PC-3 (cell line): ENCODE measurements at places on chromosomes 1 and 21. TPM values are rescaled to one million over a fixed set of nuclear protein-coding genes. Genes with fewer than 3 reads are reported as not detected.

- DNase-seq: no peak
Observed at GRCh38 chr1:33088119-33088906, 7.4 kb downstream of the AZIN2 start.

DNA sequence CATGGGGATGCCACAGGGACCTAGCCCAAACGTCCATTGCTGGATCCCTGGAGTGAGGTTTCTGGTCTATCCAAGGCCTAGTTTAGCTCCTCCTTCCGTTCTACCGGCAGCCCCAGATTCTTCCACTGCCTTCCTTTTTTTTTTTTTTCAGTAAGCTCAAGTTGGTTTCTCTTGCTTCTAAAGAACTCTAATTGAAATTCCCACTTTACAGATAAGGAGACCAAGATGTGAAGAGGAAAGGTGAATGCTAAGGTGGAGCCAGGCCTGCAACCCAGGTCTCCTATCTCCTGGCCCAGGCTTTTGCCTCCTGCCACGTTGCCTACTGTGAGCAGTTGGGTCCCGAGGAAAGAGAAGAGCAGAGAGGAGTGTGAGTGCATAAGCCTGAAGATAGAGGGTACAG is 31.5 kb upstream of the CLIC4 start:
- no peak for DNase-seq

GRCh38 chr1:101081496-101082488 is 56.2 kb upstream of the DPH5 start:
- DNase-seq: no peak

GRCh38 chr1:171142416-171143385 is 42.4 kb upstream of the FMO2 start:
- DNase-seq: no peak

DNA sequence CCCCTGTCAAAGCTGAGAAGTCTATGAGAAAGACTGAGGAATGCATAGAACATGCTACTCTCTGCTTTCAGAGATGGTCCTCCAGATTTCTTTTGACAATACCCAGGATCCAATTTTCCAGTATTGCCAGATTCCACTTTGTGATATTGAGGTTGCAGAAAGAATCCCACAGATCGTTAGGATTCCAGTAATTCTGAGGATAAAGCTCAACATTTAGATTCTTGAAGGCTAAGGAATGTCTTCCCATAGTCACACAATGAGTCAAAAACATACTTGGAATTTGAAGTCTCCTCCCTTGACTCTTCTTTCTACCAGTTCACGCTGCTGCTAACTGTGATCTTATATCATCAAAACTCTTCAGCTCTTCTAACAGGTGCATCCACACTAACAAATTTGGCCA is 57.1 kb downstream of the TNFSF18 start:
- DNase-seq: no peak

DNA sequence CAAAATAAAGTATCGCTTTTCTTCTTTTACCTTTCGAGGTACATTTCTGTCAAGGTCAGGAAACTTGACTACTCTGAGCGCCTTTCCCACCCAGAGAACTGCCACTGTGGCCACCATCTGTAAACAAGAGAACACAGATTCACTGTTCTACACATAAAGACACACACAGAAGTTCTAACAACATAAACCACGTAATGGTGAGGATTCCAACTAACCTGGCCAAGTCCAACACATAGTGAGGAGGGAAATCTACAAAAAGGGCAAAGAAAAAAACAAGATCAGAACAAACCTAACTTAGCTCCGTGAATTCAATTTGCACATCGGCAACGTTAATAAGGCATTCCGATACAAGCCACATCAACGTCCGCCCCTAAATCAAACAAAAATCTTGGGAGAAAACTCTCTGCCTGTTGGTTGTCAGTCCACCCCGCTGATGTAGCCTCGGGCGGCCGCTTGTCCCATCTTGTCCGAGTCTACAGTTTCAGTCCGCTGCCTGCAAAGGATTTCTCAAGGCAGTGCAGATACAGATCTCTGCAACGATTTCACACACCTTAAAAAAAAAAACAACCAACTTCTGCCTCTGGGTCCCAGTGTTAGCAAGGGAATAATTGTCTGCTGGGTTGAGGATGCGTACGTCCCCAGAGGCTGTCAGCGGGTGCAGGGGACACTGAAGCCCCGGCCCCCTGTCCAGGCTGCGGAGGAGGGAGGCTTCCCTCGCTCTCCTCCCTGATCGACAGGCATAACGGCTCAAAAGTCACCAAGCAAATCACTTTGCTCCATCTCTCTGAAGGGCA is 1.0 kb downstream of the SLC35D1 start:
- peak; percentile 56 for DNase-seq

DNA sequence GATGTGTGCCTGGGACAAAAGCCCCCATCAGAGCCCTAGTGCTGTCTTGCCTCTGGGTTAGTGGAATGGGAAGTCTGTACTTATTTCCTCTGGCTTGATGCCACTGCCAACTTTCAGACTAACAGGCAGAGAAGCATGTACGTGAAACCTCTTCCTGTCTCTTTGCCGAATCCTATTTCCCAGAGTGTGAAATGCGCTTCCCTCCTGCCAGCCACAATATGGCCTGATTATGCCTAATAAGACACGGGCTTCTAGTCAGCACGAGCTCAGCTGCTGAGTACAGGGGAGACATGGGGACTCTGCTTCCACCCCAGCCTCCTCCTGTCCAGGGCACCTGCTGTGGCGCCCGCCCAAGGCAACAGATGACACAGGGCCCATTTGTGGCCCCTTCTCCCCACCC is 111.4 kb downstream of the KCND3 start:
- no peak for DNase-seq

- DNase-seq: no peak
Observed at GRCh38 chr21:28775071-28775470, 217.6 kb downstream of the LTN1 start.

DNA sequence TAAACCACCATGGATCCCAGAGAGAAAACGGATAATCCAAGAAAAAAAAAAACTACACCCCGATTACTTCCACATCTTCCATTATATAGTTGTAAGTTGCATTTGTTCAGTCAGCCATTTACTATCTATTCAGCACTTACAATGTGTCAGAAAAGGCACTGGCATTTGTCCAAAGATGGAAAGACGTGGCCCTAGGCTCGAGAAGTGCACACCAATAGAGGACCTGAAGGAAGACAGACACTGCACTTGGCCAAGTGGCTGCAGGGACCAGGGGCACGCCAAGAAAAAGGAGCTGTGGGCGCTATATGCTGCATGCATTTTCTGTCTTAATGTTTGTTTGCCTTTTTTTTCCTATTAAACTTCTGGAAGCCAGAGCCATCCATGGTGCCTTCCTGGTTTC is 45.2 kb upstream of the LYST start:
- DNase-seq: no peak

DNA sequence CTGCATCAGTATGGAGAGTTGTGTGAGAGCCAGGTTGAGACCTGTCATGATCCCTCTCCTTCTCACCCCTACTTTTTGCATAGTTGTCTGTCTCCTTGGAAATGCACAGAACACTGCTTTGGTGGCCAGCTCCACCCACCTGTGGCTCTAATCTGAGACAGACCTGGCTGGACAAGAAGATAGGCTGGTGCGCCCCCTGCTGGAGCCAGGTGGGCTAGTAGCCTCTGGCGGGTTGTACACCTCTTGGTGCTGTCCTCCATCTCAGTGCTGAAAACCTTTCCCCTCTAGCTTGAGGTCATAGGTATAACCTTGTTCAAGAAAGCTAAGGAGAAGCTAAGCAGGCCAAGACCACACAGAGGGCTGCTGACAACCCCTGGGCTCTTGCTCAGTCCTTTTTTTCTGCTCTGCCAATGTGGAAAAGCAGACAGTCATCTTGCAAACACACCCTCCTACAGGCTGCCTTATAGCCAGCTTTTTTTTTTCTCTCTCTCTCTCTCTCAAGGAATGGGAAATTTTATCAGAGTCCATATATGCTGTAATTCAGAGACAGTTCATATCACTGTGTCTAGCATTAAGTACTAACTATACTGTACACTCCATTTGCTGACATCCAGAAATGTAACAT is 58.8 kb upstream of the SPATA6 start:
- DNase-seq: peak; percentile 81

GRCh38 chr1:117284399-117285215 is 73.9 kb upstream of the VTCN1 start:
- DNase-seq: peak; percentile 83

DNA sequence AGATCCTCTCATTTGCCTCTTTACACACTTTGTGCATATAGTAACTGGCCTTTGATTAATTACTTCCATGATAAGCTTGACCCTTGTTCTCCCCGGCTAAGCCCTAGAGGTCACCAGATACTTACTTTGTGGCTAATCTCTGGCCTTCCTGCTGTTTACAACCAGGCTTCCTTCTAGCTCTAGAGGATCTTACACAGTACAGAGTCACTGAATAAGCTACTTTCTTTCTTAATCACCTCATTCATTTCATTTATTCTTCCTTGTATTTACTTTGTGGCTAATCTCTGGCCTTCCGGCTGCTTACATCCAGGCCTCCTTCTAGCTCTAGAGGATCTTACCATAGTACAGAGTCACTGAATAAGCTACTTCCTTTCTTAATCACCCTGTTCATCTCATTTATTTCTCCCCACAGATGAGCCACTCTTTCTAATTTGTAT is 144.3 kb upstream of the C1orf21 start:
- DNase-seq: peak; percentile 62

DNA sequence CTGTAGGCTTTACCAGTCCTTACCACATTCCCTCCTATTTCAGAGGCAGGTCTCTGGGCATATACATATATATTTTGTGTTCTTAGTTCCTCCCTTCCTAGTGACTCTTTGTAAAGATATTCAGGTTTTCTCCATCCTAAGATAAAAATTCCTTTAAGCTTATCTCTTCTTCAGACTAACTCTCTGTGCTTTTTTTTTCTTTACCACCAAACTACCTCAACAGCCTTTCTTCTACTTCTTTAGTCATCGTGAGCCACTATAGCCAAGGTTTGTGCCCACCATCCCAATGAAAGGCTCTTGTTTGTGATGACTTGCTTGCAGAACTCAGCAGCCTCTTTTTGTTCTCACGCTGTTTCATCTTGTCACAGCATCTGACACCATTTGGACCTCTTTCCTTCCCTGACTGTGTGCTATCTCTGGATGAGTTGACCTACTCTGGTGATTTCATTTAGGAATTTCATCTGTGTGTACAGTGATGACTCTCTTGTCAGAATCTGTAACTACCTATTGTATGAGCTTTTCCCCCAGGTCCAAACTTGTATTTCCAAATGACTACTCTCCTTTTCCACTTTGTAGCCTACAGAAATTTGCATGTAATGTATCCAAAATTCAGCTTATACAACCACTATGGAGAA is 59.0 kb upstream of the MACF1 start:
- no peak for DNase-seq

CELF3 gene
- total RNA-seq: 0.07 TPM in 1 of 2 replicates, not detected in the other

AADACL4 gene
- not detected in 2 replicates for total RNA-seq

VSIG8 gene
- 0.29 and 0.47 TPM in 2 replicates for total RNA-seq

ADAMTSL4 gene
- total RNA-seq: 0.81 and 0.87 TPM in 2 replicates

FMN2 gene
- 4.6 and 8.3 TPM in 2 replicates for total RNA-seq

LCE6A gene
- not detected in 2 replicates for total RNA-seq
